Activated CD8-positive, alpha-beta memory T cell treated with anti-CD3 and anti-CD28 coated beads for 4 hours (primary cell): ENCODE measurements at places on chromosomes 7 and 10.
A peak's percentile ranks its signal among the peaks of the same experiment; 100 is the strongest.

- DNase-seq = peak; percentile 57
These were observed at the start of gene FOXK1 for GRCh38 chr7:4681886-4682620. Gene FOXK1, plus strand, starts transcription at chr7:4682295. Its CDS starts 14 bp downstream, at chr7:4682309.

DNA sequence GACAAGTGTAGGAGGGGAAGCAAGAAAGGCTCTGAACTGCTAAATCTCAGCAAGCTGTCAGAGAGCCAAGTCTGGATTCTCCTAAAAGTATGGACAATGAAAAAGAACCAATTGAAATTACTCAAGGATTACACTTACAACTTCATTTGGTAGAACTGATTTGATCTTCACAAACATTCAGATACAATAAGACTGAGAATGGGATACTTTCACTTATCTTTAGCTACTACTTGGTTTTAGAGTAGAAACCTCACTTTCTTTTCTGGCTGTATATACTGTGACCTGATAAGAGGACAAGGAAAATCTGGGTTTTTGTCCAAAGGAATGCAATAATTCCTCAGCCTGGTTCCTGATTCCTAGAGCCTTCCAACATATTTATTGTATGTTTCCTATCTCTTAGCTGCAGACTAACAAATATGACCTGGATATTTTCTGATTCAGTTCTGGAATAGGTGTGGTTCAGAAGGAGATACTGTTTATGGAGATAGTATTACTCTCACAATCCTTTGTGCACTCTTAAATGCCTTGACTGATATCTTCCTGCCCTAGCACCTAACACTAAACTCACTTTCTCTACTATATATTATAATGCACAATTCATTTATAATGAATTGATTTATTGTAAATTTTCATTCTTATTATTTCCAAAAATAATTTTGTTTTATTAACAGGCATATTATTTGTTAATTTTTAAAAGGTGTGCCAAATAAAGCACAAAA, 7.3 kb downstream of the SEMA3A start:
- DNase-seq = no peak

- no peak for DNase-seq
These were observed 622.5 kb downstream of the TYW1 start for GRCh38 chr7:67619175-67619574.

GRCh38 chr10:80277567-80278250, 11.7 kb downstream of the MAT1A start:
- no peak for DNase-seq
